Omental fat pad (tissue), 4 donors: ENCODE measurements at places on chromosomes 11 and 22. TPM values are rescaled to one million over a fixed set of nuclear protein-coding genes. Genes with fewer than 3 reads are reported as not detected.

GRCh38 chr22:24587948-24588347, 4.9 kb downstream of the LRRC75B start:
- DNase-seq, result no peak

DNA sequence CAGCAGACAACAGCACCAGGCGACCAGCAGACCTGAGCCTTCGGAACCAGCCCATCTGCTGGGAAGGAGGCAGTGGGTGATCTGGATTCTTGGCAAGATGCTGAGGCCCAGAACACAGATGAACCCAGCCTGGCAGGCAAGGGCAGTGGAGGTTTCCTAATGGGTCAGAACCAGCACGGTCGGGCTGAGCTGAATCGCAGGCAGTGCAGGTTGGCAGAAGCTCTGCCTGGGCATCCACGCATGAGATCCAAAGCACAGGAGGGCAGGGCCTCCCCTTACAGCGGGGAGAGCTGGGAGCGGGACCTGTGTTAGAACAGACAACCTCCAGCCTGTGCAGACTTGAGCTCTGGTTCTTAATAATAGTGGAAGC, 47.5 kb downstream of the DSCAML1 start:
- no peak for DNase-seq

GRCh38 chr22:24214467-24215285, 30.2 kb downstream of the GGT5 start:
- DNase-seq, result no peak

- no peak for DNase-seq
Observed at GRCh38 chr11:126701520-126701897, 299.1 kb downstream of the KIRREL3 start.

- DNase-seq, result no peak
Observed at GRCh38 chr11:111796696-111797095, 30.5 kb upstream of the PPP2R1B start.

- DNase-seq, result no peak
Observed at GRCh38 chr11:1209371-1210057, 13.4 kb upstream of the MUC5B start.

GRCh38 chr11:47464483-47464882, 15.5 kb upstream of the RAPSN start:
- no peak for DNase-seq

DNA sequence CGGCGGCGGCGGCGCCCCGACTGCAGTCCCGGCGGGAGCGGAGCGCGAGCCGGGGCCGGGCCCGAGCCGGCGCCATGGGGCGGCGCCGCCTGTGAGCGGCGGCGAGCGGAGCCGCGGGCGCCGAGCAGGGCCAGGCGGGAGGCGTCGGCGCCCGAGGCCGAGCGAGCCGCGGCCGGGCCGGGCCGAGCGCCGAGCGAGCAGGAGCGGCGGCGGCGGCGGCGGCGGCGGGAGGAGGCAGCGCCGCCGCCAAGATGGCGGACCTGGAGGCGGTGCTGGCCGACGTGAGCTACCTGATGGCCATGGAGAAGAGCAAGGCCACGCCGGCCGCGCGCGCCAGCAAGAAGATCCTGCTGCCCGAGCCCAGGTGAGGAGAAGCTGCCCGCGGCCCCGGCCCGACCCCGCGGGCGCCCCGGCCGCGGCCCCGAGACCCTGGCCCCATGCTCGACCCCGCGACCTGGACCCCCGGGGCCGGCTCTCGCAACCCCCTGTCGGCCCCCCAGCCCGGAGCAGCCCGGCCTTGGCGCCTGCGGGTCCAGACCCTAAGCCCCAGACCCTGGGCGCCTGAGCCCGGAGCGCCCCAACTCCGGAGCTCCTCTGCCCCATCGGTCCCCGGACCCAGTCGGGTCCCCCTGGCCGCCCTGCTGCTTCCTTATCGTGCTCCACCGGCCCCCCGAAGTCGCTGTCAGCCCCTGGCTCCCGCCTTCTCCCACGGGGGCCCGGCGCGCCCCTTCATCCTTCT, at the start of gene GRK2:
TSS of gene GRK2 (plus strand) at position 25 of the 739 bp plus-strand sequence. CDS start at position 252, 227 bp downstream.
- DNase-seq, result no peak

DNA sequence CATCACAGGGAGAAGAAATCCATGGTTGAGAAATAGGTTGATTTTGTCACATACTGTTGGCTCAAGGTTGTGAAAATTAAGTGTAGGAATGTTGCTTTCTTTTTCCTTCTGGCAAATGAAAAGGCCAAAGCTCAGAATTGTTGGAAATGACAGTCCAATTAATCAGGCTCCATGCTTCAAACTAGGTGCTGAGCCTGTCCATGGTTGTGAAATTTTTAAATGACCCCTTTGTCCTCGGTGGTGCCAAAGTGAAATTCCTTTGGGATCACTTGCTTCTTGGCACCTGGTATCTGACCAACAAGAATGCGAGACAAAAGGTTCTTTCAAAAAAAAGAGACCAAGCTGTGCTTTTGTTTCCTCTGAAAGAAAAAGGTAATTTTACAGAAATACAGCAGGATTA, 451.9 kb downstream of the ETS1 start:
- no peak for DNase-seq

DNA sequence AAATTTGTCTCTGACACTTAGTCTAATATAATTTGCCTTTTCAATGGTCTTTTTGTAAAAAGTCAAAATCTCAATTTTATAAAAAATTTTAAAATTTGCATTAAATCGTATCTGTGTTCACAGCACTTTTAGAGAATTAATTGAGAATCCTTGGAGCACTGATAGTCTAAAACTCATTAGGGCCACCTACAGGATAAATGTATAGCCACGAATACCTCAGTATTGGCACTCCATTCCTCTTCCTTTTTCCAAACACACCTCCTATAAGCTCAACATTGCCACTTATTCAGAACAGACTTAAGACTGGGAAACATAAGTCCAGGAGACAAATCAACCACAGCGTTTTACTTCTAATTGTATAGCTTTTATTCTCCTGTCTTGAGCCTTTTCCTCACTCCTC, 776.0 kb upstream of the ARHGAP42 start:
- DNase-seq, result no peak

DNA sequence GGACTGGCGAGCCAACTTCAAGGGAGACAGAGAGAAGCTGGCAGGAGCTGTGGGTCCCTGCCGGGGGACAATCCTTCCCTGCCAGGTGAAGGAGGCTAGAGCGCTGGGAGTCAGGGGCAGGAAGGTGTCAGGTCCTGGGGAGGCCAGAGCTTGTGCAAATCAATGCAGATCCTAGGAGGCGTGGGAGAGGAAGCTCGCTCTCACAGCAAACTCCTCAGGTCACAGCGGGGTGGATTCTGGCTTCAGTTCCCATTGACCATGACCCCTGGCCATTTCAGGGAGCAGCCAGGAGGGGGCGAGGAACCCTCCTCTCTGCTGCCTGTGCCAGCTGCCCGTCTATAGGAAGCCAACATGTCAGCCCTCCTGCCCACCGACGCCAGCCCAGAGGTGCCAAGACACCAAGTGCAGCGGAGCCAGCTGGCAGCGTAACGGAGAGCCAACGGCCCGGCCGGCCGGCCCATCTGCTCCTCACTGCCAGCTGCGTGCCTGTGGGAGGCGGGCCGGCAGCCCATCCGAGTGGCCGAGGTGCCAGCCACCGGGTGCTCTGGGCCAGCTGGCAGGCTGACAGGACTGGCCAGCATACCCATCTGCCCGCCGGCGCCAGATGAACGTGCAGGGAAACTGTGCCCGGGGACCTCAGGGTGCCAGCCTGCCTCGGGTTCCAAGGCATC, 374.8 kb downstream of the MIAT start:
- no peak for DNase-seq

Gene ART1
- not detected for total RNA-seq

Gene KCNJ4
- 0.28 TPM for total RNA-seq

Gene BAIAP2L2
- total RNA-seq, result 3.0 TPM

Gene TBX10
- not detected for total RNA-seq

Gene HOATZ
- not detected for total RNA-seq
